ENCODE measurements at places on chromosomes 7 and 10. TPM values are rescaled to one million over a fixed set of nuclear protein-coding genes. Genes with fewer than 3 reads are reported as not detected.
A peak's percentile ranks its signal among the peaks of the same experiment; 100 is the strongest.

DNA sequence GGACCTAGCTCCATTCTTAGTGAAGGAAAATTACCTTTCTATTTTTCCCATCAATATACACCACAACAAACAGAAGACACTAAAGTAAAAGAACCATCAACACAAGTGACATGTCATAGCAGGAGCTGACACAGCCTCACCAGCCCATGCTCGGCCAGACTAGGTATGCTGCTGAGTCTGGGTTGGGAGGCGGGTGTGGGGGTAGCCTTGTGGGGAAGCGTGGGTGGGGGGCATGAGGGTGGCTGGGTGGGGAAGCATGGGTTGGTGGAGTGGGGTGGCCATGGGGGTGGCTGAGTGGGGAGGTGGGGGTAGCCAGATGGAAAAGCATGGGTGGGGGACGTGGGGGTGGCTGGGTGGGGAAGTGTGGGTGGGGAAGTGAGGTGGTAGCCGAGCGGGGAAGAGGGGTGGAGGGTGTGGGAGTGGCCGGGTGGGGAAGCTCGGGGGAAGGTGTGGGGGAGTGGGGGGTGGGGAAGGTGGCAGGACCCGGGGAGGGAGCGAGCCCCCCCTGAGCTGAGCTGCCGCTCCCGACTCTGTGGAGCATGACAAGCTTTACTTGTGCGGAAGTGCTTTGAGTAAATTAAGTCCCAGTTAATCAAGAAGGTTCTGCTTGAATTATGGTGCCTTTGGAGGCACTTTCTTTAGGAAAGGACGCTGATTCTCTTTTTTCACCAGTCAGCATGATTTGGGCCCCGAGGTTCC, 294.6 kb upstream of the ZNF32 start:
- no peak for DNase-seq

DNA sequence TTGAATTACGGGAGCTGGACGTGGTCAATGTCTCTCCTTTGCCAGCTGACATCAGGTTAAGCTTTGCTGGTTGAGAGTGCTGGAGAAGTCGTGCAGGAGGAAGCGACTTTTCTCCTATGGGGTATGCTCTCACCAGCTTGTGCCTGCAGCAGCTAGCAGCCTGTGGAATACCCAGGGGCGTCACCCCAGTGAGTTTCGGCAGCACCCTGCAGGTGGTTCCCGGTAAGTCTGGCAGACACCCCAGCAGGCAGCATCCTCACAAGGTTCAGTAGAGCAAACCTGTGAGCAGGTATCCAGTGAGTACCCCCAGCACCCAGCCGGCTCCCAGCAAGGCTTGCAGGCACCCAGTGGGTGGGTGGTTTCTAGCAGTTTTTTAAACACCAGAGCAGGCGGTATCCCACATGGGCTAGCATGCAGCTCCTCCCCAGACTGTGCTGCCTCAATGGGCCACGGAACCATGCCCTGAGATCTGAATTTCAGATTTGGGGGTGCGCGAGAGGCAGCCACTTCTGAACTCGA, 74.8 kb upstream of the SVIL start:
- no peak for DNase-seq

DNA sequence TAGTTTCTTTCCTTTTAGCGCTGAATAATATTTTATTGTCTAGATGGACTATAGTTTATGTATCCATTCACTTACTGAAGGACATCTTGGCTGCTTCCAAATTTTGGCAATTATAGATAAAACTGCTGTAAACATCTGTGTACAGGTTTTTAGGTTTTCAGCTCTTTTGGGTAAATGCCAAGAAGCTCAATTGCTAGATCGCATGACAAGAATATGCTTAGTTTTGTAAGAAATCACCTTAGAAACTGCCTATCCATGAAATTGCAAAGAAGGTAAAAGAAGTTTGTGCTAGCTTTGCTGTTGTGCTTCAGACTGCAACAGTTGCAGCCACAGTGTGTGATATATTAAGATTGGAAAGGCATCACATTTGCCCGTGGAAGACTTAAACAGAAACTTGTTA, 103.2 kb upstream of the TNS3 start:
- no peak for DNase-seq

GRCh38 chr10:14683256-14683655, 91.4 kb downstream of the FAM107B start:
- DNase-seq, result no peak

GRCh38 chr7:25333296-25333928, 105.1 kb upstream of the NPVF start:
- no peak for DNase-seq

GRCh38 chr10:74888962-74889661, 62.7 kb downstream of the KAT6B start:
- no peak for DNase-seq

- no peak for DNase-seq
Observed at GRCh38 chr10:369684-370448, 234.6 kb downstream of the ZMYND11 start.

GRCh38 chr7:33517191-33517590, 387.8 kb downstream of the BBS9 start:
- no peak for DNase-seq

- DNase-seq, result no peak
Observed at GRCh38 chr10:53702489-53702888, 929.9 kb upstream of the MBL2 start.

- DNase-seq, result no peak
Observed at GRCh38 chr7:16929146-16929762, 47.5 kb upstream of the AGR3 start.

DNA sequence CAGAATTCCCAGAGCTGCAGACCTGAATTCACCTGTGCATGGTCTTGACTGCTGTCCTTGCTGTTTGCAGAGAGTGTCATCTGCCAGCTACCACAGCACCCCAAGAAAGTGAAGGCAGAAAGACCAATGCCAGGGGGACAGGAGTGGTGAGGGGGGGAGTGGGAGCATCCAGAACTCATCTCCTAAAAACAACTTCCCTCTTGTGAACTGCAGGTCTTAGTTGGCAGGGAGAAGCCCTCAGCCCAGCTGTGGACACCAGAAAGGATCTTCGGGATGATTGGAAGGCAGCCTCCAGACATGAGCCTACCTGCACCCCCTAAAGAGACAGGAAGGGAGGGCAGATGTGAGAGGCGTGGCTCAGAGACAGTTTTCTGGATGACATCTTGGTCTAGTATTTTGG, 615.8 kb upstream of the MGMT start:
- DNase-seq, result no peak

- DNase-seq, result peak; percentile 38
Observed at GRCh38 chr10:11631890-11632587, 20.6 kb upstream of the USP6NL start.

DNA sequence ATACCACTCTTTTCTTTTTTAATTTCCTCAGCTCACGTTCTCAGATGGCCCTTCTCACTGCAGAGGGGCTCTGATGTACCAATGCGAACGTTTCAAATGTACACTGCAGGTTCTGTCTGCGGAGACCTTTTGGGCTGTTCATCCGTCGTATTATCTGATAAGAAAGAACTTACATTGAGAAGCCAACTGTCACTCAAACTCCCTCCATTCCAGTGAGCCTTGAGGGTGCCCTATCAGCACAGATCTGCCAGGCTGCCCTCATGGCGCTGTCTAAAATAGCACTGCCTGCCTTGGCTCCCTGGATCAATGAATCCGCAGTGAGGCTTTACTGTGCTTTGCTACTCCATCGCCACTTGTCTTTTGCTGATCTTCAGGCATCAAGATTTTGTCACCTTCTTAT, 61.8 kb downstream of the ARL5B start:
- DNase-seq, result no peak

DNA sequence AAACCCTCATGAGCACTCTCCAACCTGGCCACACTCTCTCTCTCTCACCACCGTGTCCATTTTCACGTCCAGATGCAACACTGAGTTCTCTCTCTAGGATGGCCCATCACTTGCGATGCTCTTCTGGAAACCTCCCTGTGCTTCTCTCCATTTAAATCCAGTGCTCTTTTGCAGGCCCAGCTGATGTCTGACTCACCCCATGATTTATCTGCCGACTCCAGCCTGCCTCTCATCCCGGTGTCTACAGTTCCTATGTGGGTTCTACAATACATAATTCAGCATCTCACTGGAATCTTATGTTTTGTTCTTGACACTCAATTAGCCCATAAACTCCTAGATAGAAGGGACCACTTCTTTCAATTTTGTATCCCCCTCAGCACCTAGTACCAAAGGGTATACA, 5.0 kb downstream of the TPK1 start:
- DNase-seq, result no peak

GRCh38 chr7:50513166-50513871, 51.9 kb downstream of the DDC start:
- no peak for DNase-seq

DNA sequence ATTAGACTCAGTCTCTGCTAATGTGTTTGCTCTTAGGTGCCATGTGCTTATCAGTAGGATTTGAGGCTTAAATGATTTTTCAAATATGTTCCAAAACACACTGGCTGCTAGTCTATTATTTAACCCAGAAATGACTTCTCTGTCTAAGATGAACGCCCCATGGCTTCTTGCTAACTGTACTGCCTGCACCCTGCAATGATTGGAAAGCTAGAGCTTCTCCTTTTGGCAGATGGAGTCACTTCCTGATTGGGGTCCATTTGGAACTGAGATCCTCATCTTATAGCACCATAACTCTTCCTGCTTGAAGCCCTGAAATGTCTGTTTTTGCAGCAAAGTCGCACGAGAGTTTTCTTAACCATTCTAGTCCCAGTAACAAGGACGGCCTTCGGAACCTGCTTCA, 186.5 kb upstream of the ADO start:
- no peak for DNase-seq

ACTR3C gene
- 44.8 TPM for total RNA-seq

HYAL4 gene
- total RNA-seq, result not detected

SAMD9 gene
- 25.6 TPM for total RNA-seq

DGKB gene
- total RNA-seq, result 3.8 TPM

OR6B1 gene
- total RNA-seq, result not detected

All from transverse colon (tissue), 4 donors.